Esophagus squamous epithelium (tissue), 5 donors: ENCODE measurements at places on chromosomes 6 and 20.

GRCh38 chr6:47248446-47248845 is 61.3 kb downstream of the TNFRSF21 start:
- DNase-seq, result no peak

- no peak for DNase-seq
Observed at GRCh38 chr6:27176523-27177484, 70.7 kb upstream of the PRSS16 start.

DNA sequence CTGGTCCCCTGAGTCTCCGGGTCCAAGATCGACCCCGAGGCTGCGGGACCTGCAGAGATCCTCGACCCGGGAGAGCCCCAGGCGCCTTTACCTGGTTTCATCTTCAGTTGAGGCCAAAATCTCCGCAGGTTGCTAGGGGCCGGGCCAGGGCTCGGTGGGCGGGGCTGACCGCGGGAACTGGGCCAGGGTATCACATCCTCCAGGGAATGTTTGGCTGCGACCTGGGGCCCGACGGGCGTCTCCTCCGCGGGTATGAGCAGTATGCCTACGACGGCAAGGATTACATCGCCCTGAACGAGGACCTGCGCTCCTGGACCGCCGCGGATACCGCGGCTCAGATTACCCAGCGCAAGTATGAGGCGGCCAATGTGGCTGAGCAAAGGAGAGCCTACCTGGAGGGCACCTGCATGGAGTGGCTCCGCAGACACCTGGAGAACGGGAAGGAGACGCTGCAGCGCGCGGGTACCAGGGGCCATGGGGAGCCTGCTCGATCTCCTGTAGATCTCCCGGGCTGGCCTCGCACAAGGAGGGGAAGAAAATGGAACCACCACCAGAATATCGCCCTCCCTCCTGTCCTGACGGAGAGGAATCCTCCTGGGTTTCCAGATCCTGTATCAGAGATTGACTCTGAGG is 53.8 kb upstream of the POLR1H start:
- DNase-seq, result no peak

- DNase-seq, result no peak
Observed at GRCh38 chr6:107132330-107132954, 17.1 kb upstream of the BEND3 start.

- no peak for DNase-seq
Observed at GRCh38 chr6:137233911-137234863, 15.0 kb upstream of the IFNGR1 start.
